ENCODE measurements at places on chromosomes 3 and 15.

GRCh38 chr3:16807391-16807790 lies 77.4 kb upstream of the PLCL2 start:
- DNase-seq: no peak

GRCh38 chr3:53970661-53971060 lies 79.0 kb upstream of the SELENOK start:
- DNase-seq: no peak

DNA sequence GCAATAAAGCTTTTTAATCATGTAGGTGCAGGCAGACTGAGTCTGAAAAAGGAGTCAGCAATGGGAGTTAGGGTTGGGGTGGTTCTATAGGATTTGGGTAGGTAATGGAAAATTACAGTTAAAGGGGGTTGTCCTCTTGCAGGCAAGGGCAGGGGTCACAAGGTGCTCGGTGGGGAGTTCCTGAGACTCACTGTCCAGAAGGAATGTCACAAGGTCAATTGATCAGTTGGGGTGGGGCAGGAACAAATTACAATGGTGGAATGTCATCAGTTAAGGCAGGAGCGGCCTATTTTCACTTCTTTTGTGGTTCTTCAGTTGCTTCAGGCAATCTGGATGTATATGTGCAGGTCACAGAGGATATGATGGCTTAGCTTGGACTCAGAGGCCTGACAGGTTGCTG lies 13.9 kb downstream of the CCR5AS start:
- no peak for DNase-seq

DNA sequence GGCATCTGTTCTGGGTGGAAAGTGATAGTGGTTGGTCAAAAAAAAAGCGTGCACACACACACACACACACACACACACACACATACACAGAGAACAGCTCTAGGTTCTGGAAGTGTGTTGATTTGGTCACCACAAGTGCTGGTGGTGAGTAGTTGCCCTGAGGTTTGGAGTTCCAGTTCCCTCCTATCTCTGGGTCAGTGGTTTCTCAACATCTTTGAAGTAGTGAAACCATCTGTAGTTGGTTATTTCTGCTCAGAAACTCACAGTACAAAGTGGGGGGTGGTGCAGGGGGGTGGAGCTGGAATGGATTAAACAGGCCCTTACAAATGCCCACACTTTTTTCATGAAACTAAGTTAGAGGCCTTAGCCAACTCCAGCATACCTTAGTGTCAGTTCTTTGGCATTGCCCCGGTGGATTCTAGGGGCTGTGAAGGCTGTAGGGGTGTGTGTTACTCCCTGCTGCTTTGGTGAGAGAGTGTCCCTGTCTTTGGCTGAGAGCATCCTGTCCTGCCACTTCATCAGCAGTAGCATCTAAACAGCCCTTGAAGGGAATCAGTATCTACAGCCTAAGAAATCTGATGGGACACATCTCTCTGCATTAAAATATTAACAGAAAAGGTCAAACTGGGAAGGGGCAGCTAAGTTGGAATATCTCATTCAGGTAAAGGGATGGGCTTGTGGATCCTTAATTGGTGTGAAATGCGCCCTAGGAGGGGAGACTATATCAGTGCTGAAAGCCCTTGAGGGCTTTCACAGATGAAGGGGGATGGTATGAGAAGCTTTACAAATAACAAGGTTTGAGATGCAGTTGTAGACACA lies 20.6 kb downstream of the SMAD3 start:
- peak; percentile 69 for DNase-seq

DNA sequence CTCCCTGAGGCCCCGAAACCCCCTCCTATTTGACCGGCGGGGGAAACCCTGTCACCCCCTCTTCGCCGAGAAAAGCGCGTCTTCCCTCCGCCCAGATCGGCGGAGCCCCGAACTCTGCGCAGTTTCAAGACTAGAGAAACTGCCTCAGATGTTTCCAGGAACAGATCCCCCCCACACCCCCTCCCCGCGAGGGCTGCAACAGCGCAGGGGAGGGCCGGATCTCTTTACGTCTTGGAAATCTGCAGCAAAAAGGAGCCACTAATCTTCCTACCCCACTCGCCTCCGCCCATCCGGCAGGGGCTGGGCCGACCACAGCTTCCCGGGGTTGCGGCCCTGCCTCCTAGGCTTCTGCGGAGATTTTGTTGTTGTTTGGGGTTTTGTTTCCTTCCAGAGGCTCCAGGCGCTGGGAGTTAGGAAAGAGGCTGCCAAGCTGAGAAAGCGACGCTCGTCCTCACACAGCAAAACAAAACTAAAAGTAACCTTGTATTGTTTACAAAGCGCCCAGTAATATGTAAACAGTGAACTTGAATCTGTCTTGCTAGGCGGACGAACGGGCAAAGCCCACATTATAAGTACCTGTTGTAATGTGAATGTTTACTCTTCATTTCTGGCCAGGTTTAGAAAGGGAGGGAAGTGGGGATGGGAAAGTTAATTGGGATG lies 2.2 kb downstream of the FOXB1 start:
- peak; percentile 76 for DNase-seq

DNA sequence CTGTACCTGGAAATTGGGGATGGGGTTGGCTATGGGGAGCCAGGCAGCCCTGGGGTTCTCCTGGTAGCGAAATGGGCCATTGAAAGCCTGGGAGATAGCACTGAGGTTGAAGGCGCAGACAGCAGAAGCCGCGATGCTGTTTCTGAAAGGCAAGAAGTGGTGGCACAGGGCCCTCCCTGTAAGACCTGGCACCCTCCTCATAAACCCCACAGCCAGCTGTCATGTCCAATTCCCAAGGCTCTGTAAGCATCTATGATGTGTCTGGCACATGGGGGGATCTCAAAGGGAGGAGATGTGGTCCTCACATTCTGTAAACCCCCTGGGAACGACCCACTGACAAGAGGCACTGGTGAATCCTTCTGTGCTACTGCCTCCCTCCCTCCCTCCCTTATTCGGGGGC lies 104.0 kb downstream of the SEMA5B start:
- no peak for DNase-seq

DNA sequence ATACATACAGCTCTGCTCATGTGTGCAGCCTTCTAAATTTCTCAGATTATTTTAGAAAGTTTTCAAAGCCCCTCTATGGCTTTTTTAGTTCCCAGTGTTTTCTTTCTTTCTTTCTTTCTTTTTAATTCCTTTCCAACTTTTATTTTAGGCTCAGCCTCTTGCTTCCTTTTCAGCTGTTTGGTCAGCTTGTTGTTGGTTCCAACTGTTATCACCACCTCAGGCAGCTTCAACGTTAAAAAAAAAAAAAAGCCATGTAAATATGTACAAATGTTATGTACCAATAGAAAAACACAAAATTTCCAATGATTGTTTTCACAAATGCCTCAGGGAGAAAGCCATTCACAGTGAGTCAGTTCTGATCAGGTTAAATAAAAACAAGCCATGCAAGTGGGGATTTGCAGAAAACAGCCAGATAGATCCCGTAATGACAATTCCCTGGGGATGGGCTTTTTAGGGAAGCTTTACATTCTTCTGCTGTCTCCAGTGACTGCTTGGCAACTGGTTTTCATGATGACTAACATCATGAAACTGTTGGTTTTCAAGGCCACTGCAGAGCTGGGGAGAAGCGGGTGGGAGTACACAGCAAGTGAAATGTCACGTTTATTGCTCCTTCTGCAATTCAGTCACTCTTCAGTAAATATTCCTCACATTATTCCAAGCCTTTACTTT lies 908.4 kb downstream of the EPHA3 start:
- DNase-seq: no peak

DNA sequence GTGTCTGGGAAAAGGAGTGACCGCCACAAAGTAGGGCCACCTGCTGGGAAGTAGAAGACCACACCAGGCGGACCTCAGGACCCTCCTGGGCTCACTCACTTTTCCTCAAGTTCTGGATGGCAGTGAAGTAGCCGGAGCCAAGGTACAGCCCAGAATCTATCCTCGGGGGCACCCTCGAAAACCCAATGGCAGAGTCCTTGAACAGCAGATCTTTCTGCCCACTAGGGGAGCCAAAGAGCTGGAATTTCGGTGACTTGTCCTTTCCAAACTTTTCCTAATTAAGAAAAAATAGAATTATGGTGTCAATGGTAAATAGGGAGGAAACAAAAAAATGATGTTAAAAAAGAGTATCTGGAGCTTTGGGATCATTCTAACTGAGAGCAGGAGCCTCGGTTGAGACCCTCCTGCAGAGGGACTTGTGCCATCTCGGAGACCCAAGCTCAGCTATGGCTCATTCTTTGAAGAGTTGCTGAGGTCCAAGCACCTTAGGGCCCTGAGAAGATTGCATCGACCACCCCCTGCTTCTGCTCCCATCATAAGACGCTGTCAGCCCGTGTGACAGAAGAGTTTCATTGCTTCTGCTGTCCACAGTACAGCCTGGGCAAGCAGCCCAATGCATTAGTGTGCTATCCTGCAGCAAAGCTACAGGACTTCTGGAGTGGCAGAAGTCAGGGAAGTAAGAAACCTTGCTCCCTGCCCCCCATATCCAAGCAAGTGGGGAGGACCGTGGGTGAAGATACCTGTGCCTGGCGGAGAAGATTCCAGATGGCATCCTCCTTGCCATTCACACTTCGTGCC lies 14.8 kb downstream of the LTF start:
- DNase-seq: no peak

DNA sequence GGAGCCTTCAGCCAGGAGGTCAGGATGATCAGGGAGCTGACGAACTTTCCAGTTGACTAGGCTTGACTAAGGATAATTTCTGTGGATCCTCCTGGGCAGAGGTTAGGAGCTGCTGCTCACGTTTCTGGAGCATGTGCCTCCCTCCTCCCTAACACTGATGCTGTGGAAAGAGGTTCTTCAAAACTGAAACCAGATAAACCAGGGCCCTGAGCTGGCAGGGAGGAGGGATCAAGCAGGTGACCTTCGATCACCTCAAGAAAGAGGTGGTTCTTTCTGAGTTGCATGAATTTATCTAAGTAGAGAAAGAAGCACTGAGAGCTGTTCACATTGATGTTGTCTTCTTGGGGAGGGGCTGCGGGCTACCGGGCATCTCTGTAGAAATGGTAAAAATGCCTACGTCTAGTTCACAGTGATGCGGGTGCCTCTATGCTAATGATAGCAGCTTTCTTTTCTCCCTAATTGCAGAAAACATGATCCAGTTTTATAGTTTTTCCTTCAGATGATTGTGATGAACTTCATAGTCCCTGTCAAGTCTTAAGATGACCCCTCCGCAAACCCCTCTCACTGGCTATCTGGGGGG lies 332.7 kb upstream of the LRRFIP2 start:
- no peak for DNase-seq

DNA sequence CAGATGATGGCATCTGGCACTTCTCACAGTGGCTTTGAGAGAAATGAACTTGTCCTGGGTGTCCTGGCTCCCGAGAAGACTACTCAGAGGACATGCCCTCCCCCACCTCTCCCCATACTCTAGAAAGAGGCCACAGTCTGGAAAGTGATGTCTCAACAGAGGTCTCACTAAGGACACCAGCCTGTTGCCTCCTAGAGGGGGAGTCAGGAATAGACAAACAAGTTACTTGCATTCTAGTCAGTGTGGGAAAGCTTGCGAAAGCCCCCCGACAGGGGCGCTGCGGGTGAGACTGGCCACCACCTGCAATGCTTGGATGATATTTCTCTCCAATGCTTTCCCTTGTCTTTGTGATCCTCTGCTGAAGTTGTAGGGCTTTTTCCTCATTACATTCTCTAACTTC lies 17.2 kb downstream of the B4GALT4 start:
- DNase-seq: no peak

GRCh38 chr3:43996379-43997301 lies 245.0 kb upstream of the TOPAZ1 start:
- no peak for DNase-seq

DNA sequence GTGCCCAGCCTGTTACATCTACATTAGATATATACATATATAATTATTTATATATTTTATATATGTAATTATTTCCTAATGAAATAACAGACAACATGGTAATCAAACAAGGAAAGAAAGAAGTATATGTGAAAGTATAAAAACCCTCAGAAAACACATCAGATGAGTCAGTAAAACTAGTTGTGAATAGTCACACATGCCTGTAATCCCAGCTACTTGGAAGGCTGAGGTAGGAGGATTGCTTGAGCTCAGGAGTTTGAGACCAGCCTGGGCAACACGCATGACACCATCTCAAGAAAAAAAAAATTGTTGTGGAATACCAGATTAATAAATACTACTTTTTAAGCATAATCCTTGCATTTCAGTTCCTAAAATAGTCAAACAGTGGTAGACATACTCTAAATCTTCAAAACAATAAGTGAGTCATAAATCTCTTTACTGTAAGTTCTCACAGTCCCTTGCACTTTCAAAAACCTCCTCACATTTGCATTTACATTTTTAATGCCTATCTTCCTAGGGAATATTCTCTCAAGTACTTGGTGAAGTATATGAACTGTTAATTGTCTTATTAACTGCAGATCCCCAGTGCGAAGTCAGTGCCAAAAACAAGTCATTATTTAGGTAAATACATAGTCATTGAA lies 106.5 kb downstream of the MYO9A start:
- DNase-seq: no peak

DNA sequence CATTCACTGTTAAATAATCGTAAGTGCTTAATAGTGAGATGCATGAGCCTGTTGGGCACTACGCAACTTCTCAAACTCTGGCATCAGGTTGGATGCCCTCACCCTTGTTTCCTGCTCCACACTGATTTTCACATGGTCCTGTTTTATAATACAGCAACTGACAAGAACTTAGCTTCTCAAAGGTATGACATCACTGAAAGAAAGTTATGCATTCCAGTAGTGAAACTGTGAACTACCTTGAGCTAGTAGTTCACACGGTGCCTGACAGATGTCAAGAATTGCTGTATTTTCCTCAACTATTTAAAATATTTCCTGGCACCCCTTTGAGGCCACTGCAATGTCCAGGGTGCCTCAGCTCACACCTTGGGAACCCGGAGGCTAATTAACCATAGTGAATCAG lies 327.5 kb downstream of the RORA start:
- no peak for DNase-seq

- no peak for DNase-seq
Measured at GRCh38 chr3:126351086-126351770, 6.0 kb downstream of the KLF15 start.

- no peak for DNase-seq
Measured at GRCh38 chr15:64589435-64590084, 129.2 kb downstream of the ZNF609 start.

- no peak for DNase-seq
Measured at GRCh38 chr3:100698736-100699135, 10.6 kb upstream of the TFG start.

DNA sequence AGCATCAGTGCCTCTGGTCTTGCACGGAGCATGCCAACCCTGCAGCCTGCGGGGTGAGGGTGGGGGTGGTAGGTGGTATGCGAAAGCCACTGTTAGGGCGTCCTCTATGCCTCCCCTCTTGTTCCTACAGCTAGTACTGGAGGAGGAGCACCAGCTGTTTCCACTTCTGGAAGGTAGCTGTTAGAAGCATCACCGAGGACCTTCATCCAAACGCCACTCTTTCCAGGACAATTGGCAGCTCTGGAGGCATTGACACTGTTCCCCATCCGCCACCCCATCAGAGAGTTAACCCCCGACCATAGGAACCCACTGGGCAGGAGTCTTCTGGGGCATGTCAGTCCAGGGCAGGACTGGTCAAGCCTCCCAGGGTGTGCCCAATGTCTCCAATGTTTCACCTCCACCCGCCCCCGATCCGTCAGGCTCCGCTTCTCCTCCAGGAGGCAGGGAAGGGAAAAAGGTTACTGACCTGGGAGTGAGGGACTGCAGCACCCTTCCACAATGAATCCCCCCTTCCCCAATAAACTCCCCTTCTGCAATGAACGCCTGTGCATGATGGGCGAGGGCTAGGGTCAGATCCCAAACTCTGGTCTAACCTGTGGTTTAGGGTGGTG lies 487 bp downstream of the DUOX2 start:
- no peak for DNase-seq
